Activated CD4-positive, alpha-beta T cell treated with anti-CD3 and anti-CD28 coated beads, Interleukin-2, amount 10 ng/mL, durations not matched to agents 7 days and 5 days (primary cell): ENCODE measurements at places on chromosomes 2 and 18. TPM values are rescaled to one million over a fixed set of nuclear protein-coding genes. Genes with fewer than 3 reads are reported as not detected.

SKOR2 gene
- not detected for total RNA-seq

DYNAP gene
- total RNA-seq, result not detected

POTEJ gene
- not detected for total RNA-seq

NPPC gene
- not detected for total RNA-seq

GRCh38 chr18:33470216-33470615 is 29.7 kb upstream of the CCDC178 start:
- no peak overlapping the region for H3K4me3 ChIP-seq
- no peak overlapping the region for H3K27ac ChIP-seq
- H3K4me1 ChIP-seq, result no peaks in the 10 kb centered on the region
- H3K27me3 ChIP-seq, result no peaks in the 10 kb centered on the region

DNA sequence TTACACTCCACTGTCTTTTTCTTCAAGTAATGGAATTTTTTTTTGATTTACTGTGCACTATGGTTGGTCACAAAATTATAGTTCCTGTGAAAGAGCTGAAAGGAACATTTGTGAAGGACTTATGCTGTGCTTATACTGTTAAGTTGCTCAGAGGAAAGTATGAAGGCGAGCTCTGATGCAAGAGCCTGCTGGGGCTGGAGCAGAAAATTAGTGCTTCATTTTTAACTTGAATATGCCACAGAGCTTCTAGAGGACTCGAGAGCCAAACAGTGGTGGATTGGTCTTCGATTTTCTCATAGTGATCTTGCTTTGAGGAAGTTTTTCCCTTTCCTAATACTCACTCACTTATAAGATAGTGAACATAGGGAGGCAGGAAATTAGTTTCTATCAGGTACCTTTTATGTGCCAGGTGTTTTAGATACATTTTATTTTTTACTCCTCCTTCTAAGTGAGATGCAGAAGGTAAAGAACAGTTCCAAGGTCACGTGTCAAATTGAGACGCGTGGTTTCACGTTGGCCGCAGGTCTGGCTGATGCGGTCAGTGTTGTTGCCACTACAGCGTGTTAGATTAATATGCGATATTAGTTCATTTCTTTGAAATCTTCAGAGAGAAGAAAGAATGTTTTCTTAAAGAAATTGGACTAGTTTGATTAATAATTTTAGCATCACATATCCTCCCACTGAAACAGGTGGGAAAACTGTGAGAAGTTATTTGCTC is 20.2 kb downstream of the GATA6 start:
- H3K27ac ChIP-seq, result no peak overlapping the region
- peaks cover 12% of the 10 kb centered on the region for H3K27me3 ChIP-seq
- no peaks in the 10 kb centered on the region for H3K36me3 ChIP-seq
- H3K4me1 ChIP-seq, result no peaks in the 10 kb centered on the region

- H3K27ac ChIP-seq, result no peak overlapping the region
- peaks cover 39% of the 10 kb centered on the region for H3K36me3 ChIP-seq
- no peaks in the 10 kb centered on the region for H3K27me3 ChIP-seq
- H3K4me1 ChIP-seq, result peaks cover 38% of the 10 kb centered on the region
- DNase-seq, result no peak
- H3K4me3 ChIP-seq, result no peak overlapping the region
Observed at GRCh38 chr18:22939649-22940048, 6.5 kb downstream of the RBBP8 start.

GRCh38 chr2:36525245-36525644 is 72.7 kb downstream of the FEZ2 start:
- DNase-seq, result no peak
- no peak overlapping the region for H3K4me3 ChIP-seq
- no peak overlapping the region for H3K27ac ChIP-seq
- no peaks in the 10 kb centered on the region for H3K36me3 ChIP-seq

DNA sequence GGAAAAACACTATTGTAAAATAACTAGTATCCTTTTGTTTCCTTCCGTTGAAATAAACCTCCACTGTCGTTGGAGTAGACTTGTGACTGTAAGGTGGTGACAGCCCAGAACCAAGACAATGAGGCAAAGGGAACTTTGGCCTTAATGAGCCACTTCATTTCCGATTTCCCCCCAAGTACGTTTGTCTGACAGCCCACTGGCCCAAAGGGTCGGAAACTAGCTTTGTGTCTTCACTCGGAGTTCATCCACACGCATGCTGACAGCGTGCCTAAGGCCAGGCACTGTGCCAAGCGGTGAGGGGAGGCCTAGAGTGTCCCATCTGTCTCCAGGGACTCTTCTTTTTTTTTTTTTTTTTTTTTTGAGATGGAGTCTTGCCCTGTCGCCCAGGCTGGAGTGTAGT is 21.0 kb downstream of the HJURP start:
- H3K4me1 ChIP-seq, result peaks cover 13% of the 10 kb centered on the region
- no peak for DNase-seq
- H3K27me3 ChIP-seq, result no peaks in the 10 kb centered on the region

DNA sequence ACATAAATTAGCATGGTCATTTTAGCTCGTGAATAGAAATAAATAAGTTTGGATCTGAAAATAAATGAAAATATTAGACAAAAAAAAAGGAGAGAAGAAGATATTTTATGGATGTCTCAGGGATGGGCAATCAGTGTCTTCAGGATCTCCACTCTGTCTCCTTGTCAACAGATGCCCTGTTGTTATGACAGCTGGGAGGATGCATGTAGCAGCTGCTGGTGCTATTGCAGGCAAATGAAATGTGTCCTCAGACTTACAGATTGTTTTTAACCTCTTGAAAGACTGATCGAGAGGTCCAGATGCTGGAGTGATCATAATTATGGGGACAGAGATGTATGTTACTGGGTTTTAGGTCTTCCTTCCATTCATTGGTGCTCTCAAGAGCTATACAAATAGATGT is 24.7 kb upstream of the ARL4C start:
- DNase-seq, result no peak
- no peaks in the 10 kb centered on the region for H3K36me3 ChIP-seq
- no peaks in the 10 kb centered on the region for H3K4me1 ChIP-seq
- no peak overlapping the region for H3K4me3 ChIP-seq
- H3K27me3 ChIP-seq, result peaks cover 4% of the 10 kb centered on the region
- no peak overlapping the region for H3K27ac ChIP-seq

DNA sequence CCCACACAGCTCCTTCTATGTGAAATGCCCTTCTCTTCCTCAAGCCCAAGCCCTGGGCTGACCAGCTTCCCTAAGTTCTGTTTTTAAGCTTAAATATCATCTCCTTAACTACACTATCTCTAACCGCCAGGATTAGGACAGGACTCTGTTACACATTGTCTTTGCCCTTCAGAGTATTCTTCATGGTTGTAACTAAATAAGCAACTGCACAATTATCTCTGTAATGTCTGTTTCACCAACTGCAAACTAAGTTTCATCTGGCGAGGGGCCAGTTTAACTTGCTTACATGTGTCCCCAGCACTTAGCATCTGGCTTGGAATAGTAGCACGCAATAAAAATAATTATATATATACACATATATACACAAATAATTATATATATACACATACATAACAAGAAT is 1.1 kb upstream of the ERMN start:
- H3K36me3 ChIP-seq, result peaks cover 20% of the 10 kb centered on the region
- no peaks in the 10 kb centered on the region for H3K27me3 ChIP-seq
- no peak for DNase-seq
